ENCODE measurements at places on chromosomes 1 and 21.
A peak's percentile ranks its signal among the peaks of the same experiment; 100 is the strongest.

- no peak for DNase-seq
Observed at GRCh38 chr1:229972600-229973296, 94.3 kb upstream of the GALNT2 start.

DNA sequence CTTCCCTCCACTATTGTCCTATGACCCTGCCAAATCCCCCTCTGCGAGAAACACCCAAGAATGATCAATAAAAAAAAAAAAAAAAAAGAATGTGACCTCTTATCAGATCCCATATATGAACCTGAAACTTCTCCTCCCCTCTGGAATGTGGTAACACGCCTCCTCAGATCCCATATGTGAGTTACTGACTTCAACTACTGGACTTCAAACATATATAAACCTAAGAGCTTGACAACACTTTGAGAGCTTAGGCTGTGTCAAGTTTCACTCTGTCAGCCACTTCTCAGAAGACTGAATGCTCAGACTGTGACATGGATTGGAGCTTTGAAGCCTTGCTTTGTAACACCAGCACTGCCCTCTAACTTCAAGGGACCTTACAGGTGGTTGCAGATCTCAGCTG lies 148.4 kb downstream of the COP1 start:
- DNase-seq = no peak

GRCh38 chr1:168766568-168766967 lies 37.6 kb upstream of the DPT start:
- DNase-seq = no peak

DNA sequence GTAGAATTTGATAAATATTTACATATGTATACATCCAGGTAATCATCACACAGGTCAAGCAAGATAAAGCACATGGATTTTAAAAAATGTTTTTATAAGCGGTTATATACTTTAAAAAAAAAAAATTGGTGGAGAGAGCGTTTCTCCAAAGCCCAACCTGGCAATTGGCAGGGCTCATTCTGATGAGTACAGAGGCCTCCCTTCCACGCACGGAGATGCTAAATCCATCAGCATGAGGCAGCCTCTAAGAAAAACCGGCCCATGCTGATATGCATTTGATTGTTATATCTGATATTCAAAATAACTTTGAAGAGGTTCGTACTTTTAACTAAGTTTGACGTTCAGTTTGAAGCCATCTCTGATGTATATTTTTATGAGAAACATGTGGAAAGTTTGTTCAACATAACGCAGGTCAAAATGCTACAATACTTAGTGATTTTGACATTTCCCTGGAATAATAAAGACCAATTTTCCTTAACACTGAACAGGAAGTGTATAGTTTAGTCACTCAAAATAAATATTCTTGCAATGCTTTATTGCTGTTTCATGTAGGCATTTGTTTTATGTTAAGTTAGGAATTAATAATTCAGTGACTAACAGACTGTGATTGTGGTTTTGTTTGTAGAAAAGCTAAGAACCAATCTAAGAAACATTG lies 151.7 kb downstream of the NR5A2 start:
- no peak for DNase-seq

GRCh38 chr1:2113620-2114135 lies 63.5 kb downstream of the PRKCZ start:
- no peak for DNase-seq

DNA sequence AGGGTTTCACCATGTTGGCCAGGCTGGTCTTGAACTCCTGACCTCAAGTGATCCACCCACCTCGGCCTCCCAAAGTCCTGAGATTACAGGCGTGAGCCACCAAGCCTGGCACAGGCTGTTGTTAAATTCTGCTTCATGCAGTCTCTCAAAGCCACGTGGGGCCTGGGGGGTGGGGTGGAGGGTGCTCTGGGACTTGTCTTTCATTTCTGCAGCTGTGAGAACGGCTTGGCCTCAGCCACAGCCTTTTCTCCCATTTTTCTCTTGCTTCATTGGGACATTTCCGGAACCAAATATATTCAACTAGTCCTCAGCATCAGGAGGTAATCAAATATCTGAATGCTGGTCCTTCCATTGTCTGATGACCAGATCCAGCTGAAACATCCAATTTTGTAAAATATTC lies 27.6 kb upstream of the KCNE2 start:
- DNase-seq = no peak

DNA sequence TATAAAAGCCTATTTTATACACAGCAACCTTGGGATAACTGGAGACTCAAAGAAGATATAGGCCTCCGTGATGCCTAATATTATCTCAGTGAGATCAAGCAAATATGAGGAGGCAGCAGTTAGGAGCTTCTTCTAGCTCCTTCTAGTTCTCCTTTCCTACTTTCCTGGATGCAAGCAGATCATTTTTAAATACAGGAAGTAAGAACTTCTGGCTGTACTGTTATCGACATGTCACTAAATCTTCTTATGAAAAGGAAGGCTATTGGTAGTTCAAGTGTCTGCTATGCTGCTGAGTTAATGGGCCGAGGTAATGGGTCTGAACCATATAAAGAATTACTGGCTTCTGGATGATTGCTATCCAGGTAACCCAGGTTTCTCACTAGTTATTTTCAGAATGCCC lies 15.9 kb downstream of the HSPA13 start:
- DNase-seq = no peak

- no peak for DNase-seq
Observed at GRCh38 chr21:21000591-21001175, 2.5 kb downstream of the NCAM2 start.

DNA sequence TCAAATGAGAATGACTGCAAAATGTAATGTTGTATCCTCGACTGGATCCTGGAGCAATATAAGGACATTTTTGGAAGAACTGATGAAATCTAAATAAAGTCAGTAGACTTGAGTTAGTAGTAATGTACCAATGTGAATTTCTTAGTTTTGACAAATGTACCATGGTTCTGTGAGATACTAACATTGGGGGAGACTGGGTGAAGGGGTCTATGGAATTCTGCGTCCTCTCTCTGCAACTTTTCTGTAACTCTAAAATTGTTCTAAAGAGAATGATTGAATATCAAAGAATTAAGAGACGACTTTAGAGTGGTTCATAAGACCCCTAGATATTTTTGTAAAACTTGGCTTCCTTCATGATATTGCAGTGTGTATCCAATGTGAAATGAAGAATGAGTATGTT lies 59.2 kb upstream of the KAZN start:
- no peak for DNase-seq

- DNase-seq = peak; percentile 36
Observed at GRCh38 chr1:152459596-152460528, 45.8 kb upstream of the CRNN start.

GRCh38 chr1:243346468-243346867 lies 90.6 kb downstream of the SDCCAG8 start:
- DNase-seq = no peak

- no peak for DNase-seq
Observed at GRCh38 chr1:3463408-3463863, 9.0 kb downstream of the ARHGEF16 start.

- no peak for DNase-seq
Observed at GRCh38 chr1:90402893-90403849, 313.9 kb downstream of the BARHL2 start.

DNA sequence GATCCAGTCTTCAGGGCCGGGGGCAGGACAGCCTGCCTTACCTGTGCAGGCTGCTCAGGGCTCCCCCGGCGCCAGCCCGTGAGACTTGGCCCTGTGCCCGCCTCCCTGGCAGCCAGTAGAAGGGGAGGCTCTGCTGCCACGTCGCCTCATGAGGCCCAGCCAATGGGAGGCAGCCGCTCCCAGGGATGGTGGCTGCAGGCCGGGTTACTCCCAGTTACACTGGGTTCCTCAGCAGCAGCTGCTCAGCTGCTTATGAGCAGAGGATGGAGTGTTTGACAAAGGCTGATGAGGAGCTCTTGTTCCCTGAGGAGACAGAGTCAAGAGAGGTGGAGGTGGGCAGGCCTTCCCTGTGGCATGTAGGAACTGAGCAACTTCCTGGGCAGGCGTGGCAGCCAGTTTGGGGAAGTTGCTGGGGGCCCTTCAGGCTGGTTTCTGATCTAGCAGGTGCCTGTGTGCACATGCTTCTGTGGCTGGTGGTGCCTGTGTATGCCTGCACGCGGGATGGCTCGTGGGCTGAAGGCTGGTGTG lies 5.5 kb downstream of the MFSD2A start:
- DNase-seq = no peak
